Bronchial smooth muscle cell (primary cell): ENCODE measurements at places on chromosomes 11 and 22. TPM values are rescaled to one million over a fixed set of nuclear protein-coding genes. Genes with fewer than 3 reads are reported as not detected.

UBE2L6 gene
- 63.2 and 73.2 TPM in 2 replicates for total RNA-seq

GGTLC3 gene
- not detected in 2 replicates for total RNA-seq

MUC2 gene
- total RNA-seq = not detected in 2 replicates

HIC2 gene
- 2.8 and 3.3 TPM in 2 replicates for total RNA-seq

SLC1A2 gene
- 2.7 and 7.5 TPM in 2 replicates for total RNA-seq

ARL2 gene
- total RNA-seq = 91.1 and 126 TPM in 2 replicates

CHADL gene
- 1.5 and 2.0 TPM in 2 replicates for total RNA-seq

HTR3B gene
- total RNA-seq = not detected in 2 replicates

MAPK8IP1 gene
- 9.4 and 9.5 TPM in 2 replicates for total RNA-seq

SLC2A11 gene
- 9.6 and 10.3 TPM in 2 replicates for total RNA-seq

YIF1A gene
- total RNA-seq = 164 and 174 TPM in 2 replicates

CD6 gene
- total RNA-seq = not detected in 2 replicates

OR52R1 gene
- not detected in 2 replicates for total RNA-seq

OMP gene
- total RNA-seq = 0.79 and 1.1 TPM in 2 replicates

WNT11 gene
- 0.63 TPM in 1 of 2 replicates, not detected in the other for total RNA-seq

C22orf15 gene
- total RNA-seq = 0.43 and 1.9 TPM in 2 replicates

NAALADL1 gene
- total RNA-seq = 35.3 and 38.0 TPM in 2 replicates

TREH gene
- total RNA-seq = under 0.01 TPM in 1 of 2 replicates, not detected in the other

E2F8 gene
- total RNA-seq = under 0.01 TPM in 1 of 2 replicates, not detected in the other

CRYAB gene
- total RNA-seq = 9.0 and 11.9 TPM in 2 replicates

THYN1 gene
- 69.8 and 90.0 TPM in 2 replicates for total RNA-seq

TIGD3 gene
- total RNA-seq = under 0.01 TPM in 2 replicates

BARX2 gene
- total RNA-seq = not detected in 2 replicates

OR4C13 gene
- not detected in 2 replicates for total RNA-seq

NCF4 gene
- total RNA-seq = not detected in 2 replicates

TEAD1 gene
- total RNA-seq = 28.8 and 48.9 TPM in 2 replicates

KLHDC7B gene
- total RNA-seq = 0.60 TPM in 1 of 2 replicates, not detected in the other

BTBD18 gene
- not detected in 2 replicates for total RNA-seq

FREY1 gene
- total RNA-seq = 1.2 and 2.2 TPM in 2 replicates

VSIG2 gene
- 0.09 and 0.16 TPM in 2 replicates for total RNA-seq

VSIG10L2 gene
- total RNA-seq = 0.09 TPM in 1 of 2 replicates, not detected in the other

SORL1 gene
- total RNA-seq = 0.26 and 0.63 TPM in 2 replicates

OR6T1 gene
- total RNA-seq = not detected in 2 replicates

MRGPRF gene
- 28.7 and 33.5 TPM in 2 replicates for total RNA-seq

CRYBB2 gene
- not detected in 2 replicates for total RNA-seq

MMP13 gene
- not detected in 2 replicates for total RNA-seq

CCDC85B gene
- 54.1 and 86.5 TPM in 2 replicates for total RNA-seq

B4GALNT4 gene
- 4.5 and 4.9 TPM in 2 replicates for total RNA-seq

OR5AN1 gene
- total RNA-seq = under 0.01 TPM in 1 of 2 replicates, not detected in the other

MYRF gene
- total RNA-seq = 0.09 and 0.16 TPM in 2 replicates

CHRNA10 gene
- 0.43 and 0.47 TPM in 2 replicates for total RNA-seq

PDGFB gene
- 0.16 and 0.43 TPM in 2 replicates for total RNA-seq

IFT27 gene
- 18.1 and 18.2 TPM in 2 replicates for total RNA-seq

TBX10 gene
- not detected in 2 replicates for total RNA-seq

HEPN1 gene
- total RNA-seq = not detected in 2 replicates
